ENCODE measurements at places on chromosomes 5 and 9.

DNA sequence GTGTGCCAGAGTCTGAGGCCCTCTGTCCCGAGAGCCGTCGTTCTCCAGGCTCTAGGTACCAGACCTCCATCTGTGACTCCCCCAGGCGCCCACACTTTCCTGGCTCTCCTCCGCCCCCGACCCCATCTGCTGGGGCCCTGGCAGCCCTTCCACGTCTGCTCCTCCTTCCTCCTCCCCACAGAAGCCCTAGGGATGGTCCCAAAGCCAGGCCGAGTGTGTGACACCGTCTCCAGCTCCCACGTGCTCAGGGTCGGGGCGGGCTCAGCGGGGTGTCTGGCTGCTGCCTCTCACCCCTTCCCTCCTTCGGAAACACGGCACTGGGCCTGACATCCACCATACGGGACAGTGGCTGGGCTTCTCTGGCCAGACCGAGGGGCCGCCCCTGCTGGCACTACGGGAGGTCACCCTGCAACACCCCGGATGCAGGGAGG, 20.5 kb upstream of the SLC6A19 start:
- no peak for DNase-seq

GRCh38 chr5:66207800-66208561, 63.9 kb downstream of the SREK1 start:
- no peak for DNase-seq

GRCh38 chr9:16062542-16063240, 509.8 kb downstream of the CCDC171 start:
- peak; percentile 33 for DNase-seq

DNA sequence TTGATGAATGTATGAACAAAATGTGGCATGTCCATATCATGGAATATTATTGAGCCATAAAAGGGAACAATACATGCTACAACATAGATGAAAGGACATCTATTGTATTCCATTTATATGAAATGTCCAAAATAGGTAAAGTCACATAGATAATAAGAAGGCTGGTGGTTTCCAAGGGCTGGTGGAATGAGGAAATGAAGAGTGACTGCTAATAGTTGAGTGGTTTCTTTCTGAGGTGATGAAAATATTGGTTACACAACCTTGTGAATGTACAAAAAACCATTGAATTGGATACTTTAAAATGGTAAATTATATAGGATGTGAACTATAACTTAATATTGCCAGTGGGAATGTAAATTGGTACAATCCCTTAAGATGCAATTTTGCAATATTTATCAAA, 5.2 kb downstream of the ARSB start:
- no peak for DNase-seq

DNA sequence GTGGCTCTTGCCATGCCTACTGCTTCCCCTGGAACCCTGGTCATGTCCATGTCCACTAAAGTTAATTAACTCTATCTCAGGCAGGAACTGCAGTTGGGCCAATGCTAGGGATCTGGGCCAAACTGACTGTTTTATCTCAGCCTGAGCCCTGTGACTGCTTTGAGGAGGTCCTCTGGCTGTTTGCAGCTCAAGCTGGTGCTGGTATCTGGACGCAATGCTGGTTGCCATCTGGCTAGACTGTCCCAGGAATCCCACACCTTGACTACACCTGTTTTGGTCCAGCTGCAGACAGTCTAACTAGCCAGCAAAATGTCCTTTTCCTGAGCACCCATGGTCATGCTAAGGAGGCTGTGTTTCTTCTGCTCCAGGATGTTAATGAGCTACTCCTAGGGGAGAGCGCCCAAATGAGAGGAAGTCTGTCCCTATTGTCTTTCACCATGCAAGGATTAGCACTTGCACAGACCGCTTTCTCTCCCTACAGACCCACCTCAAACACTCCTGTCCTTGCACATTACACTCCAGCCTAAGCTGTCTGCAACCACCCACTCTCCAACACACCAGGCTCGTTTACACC, 251.0 kb downstream of the SH3GL2 start:
- no peak for DNase-seq

DNA sequence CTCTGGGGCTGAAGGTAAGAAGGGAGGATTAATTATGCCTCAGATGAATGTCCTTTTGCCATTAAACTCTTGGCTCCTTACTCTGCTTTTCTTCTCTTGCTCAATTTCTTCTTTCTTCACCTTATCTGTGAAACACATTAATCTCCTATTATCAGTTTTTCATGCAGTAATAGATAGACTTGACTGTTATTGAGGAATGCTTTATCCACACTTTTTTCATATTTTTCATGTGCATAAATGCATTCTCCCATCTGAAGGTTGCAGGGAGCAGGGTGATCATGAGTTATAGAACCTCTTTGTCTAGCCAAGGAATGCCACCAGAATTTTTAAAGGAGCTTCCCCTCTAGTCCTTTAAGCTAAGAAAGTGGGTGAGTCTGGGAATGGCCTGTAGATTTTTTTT, 66.4 kb upstream of the CD180 start:
- no peak for DNase-seq

- DNase-seq, result no peak
Measured at GRCh38 chr5:172165465-172165864, 22.6 kb downstream of the STK10 start.

DNA sequence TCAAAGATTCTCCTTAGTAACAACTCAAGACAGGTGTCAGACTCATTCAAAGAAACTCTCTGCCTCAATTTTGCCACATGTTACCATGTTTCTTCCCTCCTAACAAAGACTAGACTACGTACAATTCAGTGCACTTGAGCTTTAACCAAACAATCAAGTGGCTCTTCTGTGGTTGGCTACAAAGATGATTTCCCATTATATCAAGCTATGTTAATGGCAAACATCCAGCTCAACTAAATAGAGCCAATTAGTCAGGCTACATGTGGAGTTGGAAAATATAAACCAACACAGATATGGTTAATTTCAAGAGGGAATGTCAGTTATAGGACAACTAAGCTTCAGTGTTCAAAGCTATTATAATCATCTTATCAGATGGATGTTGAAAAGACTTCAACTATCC, 29.2 kb upstream of the ADRA1B start:
- DNase-seq, result no peak

GRCh38 chr9:97638666-97639065, 5.0 kb downstream of the NCBP1 start:
- DNase-seq, result no peak

DNA sequence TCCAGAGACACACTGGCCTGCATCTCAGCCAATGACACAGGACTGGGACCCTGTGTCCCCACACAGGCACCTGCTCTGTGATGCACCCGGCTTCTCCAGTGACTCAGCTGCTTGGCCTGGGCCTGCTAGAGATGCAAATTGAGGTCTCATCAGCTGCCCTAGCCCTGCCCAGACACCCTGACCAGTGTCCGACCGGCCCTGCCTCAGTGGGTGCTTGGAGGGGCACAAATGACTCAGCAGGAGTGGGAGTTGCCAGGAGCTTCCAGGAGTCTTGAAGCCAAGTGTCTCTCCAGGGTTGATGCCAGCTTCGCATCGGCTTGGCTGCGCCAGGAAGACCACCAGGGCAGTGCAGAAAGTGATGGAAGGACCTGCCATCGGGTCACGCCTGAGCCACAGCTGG, 148.2 kb downstream of the ICE1 start:
- no peak for DNase-seq

GRCh38 chr9:126676685-126677143, 63.0 kb downstream of the LMX1B start:
- DNase-seq, result no peak

GRCh38 chr5:25579111-25579510, 934.3 kb upstream of the CDH10 start:
- no peak for DNase-seq

- DNase-seq, result no peak
Measured at GRCh38 chr5:156589104-156589945, 260.8 kb upstream of the PPP1R2B start.

DNA sequence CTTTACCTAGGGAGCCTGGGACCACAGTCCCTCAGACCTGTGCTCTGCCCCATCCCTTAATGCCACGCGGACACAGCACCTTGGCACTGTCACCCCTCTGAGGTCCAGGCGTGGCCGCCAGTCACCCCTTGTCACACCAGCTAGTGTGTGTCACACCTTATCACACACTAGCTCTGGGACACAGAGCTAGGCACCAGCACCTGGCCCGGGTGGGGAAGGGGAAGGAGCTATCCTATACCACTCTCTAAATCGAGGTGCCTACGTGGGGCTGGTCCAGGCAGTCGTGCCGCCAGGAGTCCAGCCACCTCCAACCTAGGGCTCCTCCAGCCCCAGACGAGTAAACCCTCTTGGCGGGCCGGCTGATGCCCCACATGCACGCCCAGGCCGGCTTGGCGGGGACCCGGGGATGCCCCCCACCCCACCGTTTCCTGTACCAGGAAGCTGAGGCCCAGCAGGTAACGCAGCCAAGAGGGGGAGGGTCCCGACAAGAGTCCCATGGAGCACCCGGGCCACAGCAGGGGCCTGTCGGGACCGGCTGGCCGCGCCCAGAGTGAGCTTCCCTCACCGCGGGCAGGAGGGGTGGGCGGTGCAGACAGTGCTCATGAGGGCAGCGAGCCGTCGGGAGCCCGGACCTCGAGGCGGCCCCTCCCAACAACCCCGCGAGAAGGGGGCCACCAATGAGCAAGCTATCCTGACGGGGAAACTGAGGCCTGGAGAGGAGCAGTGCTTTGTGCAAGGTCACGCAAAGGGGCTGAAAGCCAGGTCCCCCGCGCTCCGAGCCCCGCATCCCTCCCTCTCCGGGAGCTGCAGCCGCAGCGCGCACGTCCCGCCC, 550 bp downstream of the CORO2A start:
- DNase-seq, result peak; percentile 22

GRCh38 chr9:3014178-3014577, 170.3 kb upstream of the PUM3 start:
- no peak for DNase-seq

- DNase-seq, result no peak
Measured at GRCh38 chr9:4973246-4973645, 11.8 kb upstream of the JAK2 start.

DNA sequence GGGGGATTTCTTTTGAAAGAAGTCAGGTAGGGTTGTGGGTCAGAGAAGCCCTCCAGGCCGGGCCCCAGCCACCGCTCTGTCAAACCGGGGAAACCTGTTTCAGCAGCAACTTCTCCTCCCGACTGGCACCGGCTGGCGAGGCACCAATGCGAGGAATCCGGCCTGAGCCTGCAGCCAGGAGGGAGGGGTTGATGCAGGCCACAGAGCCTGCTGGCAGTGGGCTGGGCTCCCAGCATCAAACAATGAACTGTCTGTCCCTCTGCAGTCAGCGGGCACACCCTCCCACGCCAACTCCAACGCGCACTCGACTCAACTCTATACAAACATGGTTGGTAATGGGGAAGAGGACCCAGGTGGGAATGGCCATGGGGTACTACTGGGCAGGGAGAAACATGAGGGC, 12.1 kb downstream of the PCDH1 start:
- no peak for DNase-seq

DNA sequence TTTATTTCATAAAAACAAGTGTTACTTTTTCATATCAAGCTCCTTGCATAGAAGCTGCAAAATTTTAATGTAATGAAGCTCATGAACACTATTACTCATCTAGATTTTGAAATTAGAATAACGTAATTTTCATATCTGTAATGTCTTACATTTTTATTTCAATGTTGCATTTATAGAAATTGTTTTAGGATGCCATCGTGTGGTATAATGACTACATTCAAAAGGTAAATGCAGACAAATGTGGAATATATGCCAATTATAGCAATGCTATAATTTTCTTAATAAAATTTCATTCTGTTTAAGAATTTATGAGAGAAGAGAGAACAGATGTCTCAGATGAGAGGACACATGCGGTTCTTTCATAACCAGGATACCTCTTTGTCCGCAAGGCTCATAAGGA, 230.2 kb downstream of the TMEM232 start:
- DNase-seq, result no peak

- no peak for DNase-seq
Measured at GRCh38 chr9:107131108-107131799, 151.8 kb upstream of the RAD23B start.

DNA sequence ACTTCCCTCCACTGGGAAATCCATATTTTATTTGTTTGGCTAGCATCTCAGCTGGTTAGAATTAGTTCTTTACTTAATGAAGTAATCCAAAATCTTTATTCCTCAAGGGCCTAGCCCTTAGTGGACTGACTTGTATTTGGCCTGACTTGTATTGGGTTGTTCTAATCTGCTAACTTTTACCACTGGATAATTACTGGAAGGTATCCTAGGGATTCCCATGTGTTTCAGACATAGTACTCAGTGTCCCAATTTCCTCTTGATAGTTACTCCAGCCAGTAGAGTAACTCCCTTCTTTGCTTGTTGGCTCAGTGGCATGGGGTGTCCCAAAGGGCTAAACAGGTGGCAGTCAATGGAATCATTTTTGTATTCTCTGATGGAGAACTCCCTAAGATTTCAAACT, 156.0 kb downstream of the DCP2 start:
- DNase-seq, result no peak

DNA sequence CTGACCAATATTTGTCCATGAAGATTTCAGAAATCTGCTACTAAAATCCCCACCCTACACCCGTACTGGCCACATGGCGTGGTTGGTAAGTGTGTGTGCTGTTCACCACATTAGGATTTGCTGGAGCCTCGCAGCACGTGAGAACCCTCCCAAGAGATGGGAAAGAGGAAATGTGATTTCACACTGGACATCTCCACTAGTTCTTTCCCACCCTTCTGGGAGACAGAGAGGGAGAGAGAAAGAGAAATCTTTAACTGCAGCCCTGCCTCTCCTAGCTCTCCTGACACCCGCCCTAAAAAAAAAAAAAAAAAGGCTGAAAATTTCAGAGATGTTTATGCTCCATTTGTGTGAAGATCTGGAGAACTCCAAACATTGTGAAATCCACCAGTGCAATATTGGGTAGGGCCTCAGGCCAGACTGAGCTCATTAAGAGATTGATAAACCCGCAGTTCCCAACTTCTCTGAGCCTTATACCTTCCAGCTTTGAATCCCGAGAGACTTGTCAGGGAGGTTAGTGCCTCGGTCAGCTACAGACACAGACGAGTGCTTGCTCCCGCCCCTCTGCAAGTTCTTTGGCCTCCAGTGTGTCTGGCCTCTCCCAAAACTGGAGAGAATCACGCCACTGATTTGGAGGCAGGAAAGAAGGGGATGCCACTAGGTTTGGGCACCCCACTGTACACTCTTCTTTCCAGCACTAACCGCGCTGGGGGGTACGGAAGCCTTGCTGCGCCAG, 1.9 kb downstream of the SPRY4 start:
- no peak for DNase-seq

DNA sequence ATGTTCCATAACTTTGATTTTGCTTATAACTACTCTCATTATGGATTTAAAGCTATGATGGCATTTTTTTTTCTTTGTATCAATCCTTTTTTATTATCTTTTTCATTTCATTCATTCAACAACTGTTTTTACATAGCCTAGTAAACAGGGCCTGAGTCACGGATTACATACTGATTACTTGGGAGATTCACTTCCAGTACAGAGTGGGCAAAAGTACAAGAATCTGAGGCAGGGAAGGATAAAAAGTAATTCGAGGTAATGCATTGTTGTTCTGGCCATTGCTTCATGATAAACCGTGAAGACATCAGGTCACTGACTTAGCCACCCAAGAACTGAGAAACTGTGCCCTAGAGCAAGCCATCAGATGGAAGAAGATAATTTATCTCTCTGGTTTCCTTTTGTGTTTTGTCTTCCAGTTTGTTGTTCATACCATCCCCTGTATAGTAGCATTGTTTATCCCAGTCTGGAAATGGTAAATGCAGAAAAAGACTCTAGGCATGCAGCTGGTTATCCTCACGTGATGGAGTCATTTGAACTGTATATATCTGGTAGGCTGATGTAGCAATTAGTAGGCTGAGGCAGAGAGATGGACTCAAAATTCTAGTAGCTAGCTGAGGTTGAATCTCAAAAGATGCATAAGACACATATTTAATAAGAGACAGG, 145.6 kb downstream of the CNTLN start:
- no peak for DNase-seq

- no peak for DNase-seq
Measured at GRCh38 chr5:31244921-31245320, 51.4 kb downstream of the CDH6 start.

GRCh38 chr9:103978396-103978795, 115.7 kb upstream of the SMC2 start:
- no peak for DNase-seq

Measured in HTR-8/SVneo (cell line).